Uterus (tissue), 4 donors: ENCODE measurements at places on chromosomes 6 and 20. TPM values are rescaled to one million over a fixed set of nuclear protein-coding genes. Genes with fewer than 3 reads are reported as not detected.

- DNase-seq, result peak; percentile 65
These were observed 94.0 kb upstream of the NHSL1 start for GRCh38 chr6:138593124-138593877.

DNA sequence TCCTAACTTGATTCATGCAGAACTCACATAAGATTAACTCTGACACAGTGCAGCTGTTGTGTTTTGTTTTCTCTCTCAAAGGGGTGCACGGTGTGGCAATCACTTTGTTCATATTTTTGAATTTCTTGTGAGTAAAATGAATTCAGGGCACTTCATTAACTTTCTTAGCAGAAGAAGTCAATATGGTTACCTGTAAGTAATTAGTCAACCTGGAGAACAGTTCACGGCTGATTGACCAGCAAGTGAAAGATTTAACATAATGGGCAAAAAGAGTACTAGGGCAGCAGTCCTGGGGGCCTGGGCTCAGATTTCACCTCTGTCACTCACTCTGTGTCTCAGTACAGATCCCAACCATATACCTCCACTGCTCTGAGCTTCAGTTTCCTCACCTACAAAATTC is 102.4 kb upstream of the SPTLC3 start:
- DNase-seq, result no peak

DNA sequence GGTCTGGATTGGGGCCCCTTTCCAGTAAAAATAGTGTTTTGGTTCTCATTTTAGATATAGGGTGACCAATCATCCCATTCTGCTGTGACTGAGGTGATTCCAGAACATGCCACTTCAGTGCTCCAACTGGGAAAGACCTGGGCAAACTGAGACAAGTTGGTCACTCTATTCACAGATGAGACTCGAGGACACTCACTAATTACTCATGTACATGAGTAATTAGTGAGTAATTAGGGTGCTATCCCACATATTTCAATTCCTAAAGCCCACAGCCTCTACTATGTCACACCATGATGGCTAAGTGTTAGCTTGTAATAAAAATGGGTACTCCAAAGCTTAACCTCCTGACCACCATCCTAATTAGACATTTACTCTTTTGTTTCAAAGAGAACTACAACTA is 86.0 kb downstream of the CBLN4 start:
- no peak for DNase-seq

DNA sequence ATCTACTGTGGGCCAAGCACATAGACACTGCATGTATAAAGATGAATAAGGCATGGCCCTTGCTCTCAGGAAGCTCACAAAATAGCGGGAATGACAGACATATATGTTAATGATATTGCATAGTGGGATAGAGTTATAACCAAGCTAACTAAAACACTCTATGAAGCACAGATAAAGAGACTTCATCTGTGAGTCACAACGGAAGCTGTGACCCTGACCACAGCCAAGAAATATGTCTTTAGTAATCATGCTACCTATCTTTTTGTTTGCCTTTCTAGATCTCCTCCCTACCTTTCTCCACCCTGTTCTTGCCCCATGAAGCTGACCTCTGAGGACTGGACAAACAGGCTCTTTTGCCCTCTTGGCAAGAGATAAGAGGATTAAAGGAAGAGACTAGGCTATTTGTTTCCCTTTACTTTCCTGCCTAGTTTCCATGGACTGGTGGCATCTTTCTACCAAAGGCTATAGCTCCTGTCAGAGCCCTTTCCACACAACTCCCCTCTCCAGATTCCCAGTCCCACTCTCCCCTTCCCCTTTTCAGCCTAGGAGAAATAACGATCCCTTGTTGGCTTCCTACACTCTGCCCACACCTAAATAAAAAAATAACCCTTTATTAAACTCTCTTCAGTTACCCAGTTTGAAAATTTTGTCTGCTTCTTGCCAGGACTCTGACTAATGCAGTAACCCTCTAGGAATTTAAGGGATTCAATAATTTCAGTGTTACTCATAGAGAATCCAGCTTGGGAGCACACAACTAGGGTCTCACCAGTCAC is 504.9 kb upstream of the MARCKS start:
- no peak for DNase-seq

GRCh38 chr20:43766385-43766784 is 39.6 kb upstream of the GTSF1L start:
- DNase-seq, result no peak

GRCh38 chr6:1664329-1664728 is 54.6 kb downstream of the FOXC1 start:
- no peak for DNase-seq

DNA sequence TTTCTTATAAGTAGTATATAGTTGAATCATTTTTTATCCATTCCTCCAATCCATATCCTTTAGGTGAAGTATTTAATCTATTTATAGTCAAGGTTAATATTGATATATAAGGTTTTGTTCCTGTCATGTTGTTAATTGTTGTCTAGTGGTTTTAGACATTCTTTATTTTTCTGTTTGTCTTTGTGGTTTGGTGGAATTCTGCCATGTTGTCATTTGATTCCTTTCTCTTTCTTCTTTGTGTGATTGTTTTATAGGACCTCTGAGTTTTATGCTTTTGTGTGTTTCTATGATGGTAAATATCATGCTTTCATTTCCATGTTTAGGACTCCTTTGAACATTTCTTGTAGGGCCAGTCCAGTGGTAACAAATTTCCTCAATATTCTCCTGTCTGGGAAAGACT is 450.3 kb upstream of the BTBD3 start:
- DNase-seq, result no peak

DNA sequence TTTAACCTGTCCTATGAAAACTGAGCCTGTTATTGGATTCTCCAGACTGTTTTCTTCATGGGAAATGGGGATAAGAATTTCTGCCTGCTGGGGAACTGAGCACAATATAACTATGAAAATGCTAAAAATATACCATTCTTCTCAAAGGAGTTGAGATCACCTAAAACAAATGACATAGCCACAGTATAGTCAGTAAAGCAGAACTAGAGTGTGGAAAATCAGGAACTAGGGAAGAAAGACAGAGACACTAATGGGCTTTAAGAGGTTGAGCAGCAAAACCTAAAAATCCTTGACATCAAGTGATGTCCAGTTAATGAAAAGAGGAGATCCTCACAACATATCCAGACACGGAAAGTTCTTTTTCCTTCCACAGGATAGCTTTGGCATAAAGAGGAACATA is 215.7 kb upstream of the CST7 start:
- DNase-seq, result no peak

Gene RGS17
- 4.8 TPM for total RNA-seq

- no peak for DNase-seq
These were observed 58.1 kb downstream of the RNF217 start for GRCh38 chr6:125020385-125020784.

- DNase-seq, result no peak
These were observed 597 bp upstream of the HINT3 start for GRCh38 chr6:125955973-125956372.

- DNase-seq, result no peak
These were observed 99.3 kb downstream of the LRRC1 start for GRCh38 chr6:53894091-53894490.

DNA sequence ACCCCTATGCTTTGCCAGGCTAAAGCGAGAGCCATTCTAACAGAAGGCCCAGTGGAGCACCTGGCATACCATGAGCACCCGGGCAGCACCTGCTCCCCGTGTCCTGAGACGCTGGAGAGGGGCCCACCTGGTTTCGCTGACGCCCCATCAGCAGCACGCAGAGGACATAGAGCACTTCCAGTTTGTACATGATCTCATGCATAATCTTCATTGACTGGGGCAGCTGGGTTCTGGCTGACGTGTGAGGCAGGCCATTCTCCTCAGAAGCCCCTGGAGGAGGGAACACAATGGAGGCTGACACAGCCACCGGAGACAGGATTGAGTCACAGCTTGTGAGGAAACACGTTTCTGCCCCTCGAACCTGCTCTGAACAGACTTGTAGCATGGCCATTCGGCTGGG is 65.4 kb downstream of the MYH7B start:
- no peak for DNase-seq

DNA sequence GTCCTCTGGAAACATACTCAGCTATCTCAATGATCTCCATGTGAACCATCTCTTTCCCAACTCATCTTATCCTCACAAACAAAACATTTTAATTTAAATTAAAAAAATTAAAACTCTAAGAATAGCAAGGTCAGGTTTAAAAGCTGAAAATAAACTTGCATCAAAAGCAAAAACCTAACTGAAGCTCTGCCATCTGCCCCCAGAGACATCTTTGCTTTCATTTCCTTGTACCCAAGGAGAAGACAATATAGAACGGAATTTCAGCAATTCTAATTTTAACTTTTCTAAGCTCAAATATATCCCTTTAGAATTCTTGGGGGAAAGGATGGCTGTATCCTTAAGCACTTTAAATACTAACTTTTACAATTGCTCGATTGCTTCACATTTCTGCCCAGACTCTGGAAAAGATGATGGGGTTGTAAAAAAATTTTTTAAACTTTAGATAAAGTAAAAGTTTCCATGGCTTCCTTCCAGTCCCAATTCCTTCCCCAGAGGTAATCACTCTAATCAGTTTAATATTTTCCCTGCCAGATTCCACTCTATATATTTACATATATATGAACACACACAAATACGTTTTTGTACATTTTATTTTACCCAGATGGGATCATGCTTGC is 69.2 kb upstream of the SMIM29 start:
- DNase-seq, result no peak

Gene FAM83B
- not detected for total RNA-seq

- DNase-seq, result no peak
These were observed 733.6 kb upstream of the MAN1A1 start for GRCh38 chr6:120083186-120083585.

Gene SNAP91
- total RNA-seq, result not detected

Gene RBM24
- 15.0 TPM for total RNA-seq

DNA sequence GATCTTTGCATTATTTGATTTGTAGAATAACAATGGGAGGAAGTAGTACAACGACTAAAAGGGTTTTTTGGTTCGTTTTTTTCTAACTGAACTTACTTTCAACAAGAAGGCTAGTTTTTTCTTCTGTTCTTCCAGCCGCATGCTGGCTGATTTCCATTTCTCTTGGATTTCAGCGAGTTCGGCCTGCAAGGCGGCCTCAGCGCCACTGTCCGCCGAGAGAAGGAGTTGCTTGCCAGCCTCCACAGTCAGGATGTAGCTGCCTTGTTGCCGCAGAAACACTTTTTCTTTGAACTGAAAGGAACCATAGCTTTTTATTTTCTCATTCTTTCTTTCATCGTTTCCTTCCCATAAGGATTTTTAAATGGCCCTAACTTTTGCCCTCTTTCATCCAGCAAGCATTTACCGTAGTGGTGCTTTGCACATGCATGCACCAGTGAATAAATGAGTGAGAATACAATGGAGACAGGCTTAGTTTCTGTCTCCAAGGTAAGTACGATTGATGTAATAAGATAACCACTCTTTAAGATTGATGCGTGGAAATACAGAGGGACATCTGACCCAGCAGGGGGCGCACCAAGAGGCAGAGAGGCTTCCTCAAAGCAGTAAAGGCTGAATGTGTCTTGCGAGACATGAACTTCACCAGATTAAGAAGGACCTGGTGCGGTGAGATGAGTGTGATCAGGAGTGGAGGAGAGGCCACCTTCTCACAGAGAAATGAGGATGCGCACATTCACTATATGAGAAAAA is 398.8 kb downstream of the ESR1 start:
- DNase-seq, result peak; percentile 72

GRCh38 chr6:114061741-114062140 is 90.8 kb upstream of the HDAC2 start:
- no peak for DNase-seq

GRCh38 chr20:63791497-63792156 is 39.4 kb downstream of the ZBTB46 start:
- DNase-seq, result peak; percentile 54

DNA sequence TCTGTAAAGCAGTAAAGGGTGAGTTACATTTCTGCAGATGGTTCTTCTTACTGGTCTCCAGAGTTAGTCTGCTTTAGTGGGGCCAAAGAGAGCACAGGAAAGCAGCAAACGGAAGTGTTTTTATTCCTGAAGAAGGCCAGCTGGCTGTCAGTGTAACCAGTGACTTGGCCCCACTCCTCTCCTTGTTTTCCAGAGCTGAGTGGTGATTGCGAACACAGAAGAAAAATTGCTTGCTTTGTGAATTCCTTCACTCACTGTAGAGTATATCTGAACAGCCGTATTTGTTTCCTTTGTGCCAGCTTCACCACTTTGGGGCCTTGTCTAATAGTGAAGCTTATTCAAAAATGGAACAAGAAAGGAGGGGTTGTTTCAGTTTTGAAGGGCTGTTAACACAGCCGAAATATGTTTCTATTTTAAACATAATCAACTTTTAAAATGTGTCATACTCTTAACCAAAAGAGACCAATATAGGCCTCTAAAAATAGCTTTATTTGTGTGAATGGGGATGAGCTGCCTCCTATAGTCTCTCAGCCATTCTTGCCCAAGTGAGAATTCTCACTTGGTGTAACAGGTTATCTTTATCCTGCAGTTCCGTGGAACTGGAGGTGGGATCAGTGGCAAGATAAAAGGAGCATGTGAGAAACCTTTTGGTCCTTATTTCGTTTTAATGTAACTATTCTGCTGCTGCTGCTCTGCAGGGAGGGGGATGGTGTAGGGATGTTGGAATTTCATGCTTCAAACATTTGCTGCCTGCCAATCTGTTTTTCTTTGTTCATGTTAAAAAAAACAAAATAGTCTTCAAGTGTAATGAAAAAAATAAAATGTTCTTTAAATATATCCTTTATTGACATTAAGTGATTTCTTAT is 37.8 kb downstream of the ZC2HC1B start:
- DNase-seq, result peak; percentile 73

DNA sequence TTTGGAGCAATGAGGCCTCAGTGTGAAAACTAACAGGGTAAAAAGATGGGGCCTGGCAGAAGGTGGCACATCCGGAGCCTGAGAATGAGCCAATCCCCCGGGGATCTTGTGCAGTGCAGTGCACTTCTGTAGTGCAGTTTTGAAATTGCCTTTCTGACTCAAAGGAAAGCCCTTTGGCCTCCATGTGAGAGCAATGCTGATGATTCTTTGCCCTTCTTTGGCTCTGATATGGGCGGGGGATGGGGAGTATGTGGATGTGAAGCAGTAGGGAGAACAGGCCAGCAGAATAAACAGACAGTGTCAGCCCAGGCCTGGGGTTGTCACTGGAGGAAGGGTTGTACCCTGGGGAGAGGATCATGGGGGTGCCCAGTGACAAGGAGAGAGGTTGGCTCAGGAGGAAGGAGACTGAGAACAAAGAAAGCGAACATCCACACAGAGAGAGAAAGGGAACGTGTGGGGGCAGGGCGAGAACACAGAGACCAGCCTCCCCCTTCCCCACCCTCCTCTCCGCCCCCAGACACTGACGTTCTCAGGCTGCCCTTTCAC is 351.2 kb downstream of the CDC5L start:
- DNase-seq, result peak; percentile 34

Gene GPR63
- total RNA-seq, result 2.4 TPM

Gene TCF15
- total RNA-seq, result 0.97 TPM

DNA sequence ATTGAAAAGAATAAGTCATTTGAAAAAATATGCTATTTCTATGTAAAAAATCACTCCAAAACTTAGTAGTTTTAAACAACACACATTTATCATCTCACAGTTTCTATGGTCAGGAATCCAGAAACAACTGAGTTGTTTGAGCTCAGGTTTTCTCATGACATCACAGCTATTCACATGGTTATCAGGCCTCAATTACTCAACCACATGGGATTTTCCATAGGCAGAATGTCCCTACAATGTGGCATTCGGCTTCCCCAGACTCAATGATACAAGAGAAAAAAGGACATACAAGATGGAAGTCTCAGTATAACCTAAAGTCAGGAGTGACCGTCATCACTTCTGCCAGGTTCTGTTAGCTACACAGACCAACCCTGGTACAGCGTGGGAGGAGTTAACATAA is 3.4 kb upstream of the SLC35D3 start:
- DNase-seq, result no peak

Gene ZBTB12
- not detected for total RNA-seq

- DNase-seq, result no peak
These were observed 24.2 kb upstream of the DYNLRB1 start for GRCh38 chr20:34491932-34492509.
